ENCODE measurements at places on chromosomes 7 and 10. TPM values are rescaled to one million over a fixed set of nuclear protein-coding genes. Genes with fewer than 3 reads are reported as not detected.

DNA sequence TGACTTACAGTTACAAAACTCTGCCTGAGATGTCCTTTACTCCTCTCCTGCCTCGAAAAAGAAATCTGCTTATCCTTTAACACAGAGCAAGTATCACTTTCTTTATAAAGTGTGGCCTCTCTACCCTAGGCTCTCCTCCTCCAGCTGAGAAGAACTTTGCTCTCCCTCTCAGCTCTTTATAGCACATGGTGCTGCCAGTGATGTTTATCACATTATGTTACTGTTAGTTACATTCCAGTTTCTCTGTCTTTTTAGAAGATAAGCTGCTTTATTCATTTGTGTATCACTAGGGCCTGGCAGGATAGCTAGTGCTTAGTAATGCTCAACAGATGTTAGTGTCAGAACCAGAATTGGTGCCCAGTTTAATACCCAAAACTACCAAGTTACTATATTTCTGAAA, 41.1 kb upstream of the TMEM229A start:
- no peak for ATAC-seq

GRCh38 chr10:3054851-3055199, 12.5 kb upstream of the PFKP start:
- ATAC-seq, result no peak

DNA sequence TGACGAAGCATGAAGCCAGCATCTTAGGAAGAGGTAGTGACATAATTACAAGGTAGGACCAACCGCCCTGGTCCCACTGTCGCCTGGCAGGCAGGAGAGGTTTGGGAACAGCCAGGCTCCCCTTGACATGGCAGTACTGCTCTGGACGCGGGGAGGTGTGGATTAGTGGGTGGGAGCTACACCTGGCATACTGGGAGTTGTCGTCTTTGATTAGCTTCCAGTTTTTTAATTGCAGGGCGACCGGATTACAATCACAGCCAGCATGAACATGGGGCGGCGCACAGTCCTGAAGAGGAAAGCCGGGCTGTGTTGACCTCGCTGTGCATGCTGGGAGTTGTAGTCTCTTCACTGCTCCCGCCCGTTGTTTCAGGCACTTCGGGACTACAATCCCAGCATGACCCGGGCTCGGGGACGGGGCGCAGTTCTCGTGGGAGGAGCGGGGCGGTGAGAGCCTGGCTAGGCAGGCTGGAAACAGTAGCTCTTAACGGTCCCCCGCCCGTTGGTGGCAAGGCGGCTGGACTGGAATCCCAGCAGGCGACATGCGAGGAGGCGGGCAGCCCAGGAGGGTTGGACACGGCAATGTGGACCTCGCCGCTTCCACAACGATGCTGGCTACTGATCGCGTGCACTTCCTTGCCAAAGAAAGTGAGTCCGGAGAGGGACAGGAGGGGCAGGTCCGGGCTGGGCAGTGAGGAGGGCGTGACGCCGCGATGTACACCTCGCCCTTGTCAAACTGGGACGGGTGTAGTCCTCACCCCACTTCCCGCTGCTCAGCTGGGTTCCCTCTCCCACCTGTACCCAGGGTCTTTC, 98.0 kb upstream of the ZNF722 start:
- peak; percentile 96 for ATAC-seq

METTL2B gene
- total RNA-seq, result 24.6 TPM

All from gastroesophageal sphincter (tissue), 4 donors.